Stimulated activated CD8-positive, alpha-beta memory T cell treated with anti-CD3 and anti-CD28 coated beads, Interleukin-15, amount 100 ng/mL, for 4 hours (primary cell): ENCODE measurements at places on chromosomes 4 and X.

GRCh38 chr4:112038861-112039260 lies 106.4 kb upstream of the FAM241A start:
- no peak for DNase-seq

DNA sequence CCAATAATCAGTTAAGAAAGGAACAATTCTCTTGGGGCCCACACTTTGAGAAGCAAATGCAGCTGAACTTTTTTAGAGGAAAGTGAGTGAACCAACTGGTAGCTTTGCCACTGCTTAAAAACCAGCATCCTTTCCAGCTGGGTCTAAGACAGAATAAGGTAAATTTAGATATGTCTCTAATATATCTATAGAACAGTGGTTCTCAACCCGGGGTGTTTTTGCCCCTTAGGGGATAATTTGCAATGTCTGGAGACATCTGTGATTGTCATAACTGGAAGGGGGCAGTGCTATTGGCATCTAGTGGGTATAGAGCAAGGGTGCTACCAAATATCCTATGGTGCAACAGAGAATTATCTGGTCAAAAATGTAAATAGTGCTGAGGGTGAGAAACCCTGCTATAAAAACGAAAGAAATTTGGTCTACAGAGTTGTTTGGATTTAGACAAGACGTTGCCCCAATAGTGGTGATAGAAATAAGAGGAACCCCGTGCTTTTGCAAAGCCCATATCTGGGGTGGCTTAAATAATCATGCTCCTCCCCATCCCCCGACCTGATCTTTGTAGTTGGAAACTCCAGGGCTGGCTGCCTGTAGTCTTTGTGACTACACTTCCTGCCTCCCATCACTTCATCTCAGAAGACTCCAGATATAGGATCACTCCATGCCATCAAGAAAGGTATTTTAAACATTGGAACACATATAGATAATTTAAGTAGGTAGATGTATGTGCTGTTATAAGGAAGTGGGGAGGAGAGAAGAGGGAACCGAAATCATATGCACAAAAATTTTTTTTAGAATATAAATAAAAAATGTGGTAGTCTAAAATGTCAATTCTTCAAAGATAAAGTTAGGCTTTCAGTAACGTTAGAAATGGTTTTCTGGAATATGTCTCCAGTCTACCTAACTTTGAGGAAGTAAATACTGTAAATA lies at the start of gene TLR7:
TSS of gene TLR7 (plus strand) at position 622 of the 927 bp plus-strand sequence. CDS start 507 bp downstream, outside the sequence.
- no peak for DNase-seq

GRCh38 chr4:151418385-151418784 lies 9.4 kb downstream of the FHIP1A start:
- no peak for DNase-seq

- DNase-seq = no peak
These were observed 22.3 kb upstream of the AASDH start for GRCh38 chr4:56409511-56410090.

DNA sequence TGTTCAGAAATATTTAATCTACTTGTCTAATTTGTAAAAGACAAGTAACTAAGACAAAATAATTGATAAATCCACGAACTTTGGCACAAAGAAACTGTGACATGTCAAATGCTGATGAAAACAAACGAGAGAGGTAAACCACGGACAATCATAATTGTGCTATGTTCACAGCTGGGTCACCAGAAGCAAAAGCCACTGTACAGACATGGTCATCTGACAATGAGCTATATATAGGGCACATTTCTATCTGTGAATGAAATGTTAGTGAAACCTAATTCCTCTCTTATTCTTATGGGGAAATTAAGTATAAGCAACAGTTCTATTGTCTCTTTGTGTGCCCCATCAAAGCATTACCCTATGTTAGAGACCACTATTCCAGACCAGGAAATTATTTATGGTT lies 444.0 kb upstream of the TRAM1L1 start:
- DNase-seq = no peak

DNA sequence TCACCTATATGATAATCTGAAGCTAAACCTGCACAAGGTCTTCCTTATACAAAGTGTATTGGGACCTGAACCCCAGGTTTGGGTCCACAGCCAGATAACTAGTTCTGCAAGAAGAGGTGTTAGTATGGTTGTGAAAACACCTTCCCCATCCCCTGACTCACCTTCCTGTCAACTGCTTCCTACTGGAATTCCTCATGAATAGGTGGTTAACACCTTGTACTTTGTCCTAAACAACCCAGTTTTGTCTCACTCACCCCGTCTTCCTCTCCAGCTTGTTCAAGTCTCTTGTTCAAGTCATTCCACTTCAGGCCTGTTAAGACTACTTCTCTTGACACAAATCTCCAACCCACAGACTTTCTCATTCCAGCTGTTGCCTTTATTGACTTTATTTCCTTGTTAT lies 45.5 kb downstream of the CCNG2 start:
- DNase-seq = no peak

GRCh38 chr4:34943741-34944386 lies 1300.5 kb downstream of the ARAP2 start:
- DNase-seq = no peak

GRCh38 chrX:40449956-40450706 lies 130.6 kb upstream of the ATP6AP2 start:
- no peak for DNase-seq

DNA sequence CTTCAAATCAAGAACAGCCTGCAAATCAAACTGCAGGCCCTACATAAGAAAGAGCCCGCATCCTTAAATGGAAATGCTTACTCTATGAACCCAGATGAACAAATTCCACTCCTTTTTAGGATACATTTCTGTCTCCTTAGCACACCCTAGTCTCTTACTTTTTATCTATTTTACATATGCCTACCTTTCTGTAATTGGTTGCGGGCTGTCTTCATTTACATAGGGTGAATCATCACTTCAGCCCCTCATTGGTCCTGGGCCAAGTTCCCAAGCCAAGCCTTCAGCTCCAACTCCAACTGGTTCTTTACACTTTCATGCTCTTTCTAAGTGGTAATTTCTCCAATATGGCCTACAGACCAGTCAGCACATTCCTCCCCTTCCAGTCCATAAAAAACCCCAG lies 219.3 kb downstream of the TRAM1L1 start:
- no peak for DNase-seq

- DNase-seq = no peak
These were observed 4.2 kb upstream of the TMEM154 start for GRCh38 chr4:152684007-152684406.

GRCh38 chrX:30181353-30181752 lies 34.0 kb upstream of the MAGEB2 start:
- DNase-seq = no peak

- no peak for DNase-seq
These were observed 210.2 kb upstream of the ADAMTS3 start for GRCh38 chr4:72779241-72779640.

- DNase-seq = no peak
These were observed 69.4 kb downstream of the STX18 start for GRCh38 chr4:4472344-4472958.

DNA sequence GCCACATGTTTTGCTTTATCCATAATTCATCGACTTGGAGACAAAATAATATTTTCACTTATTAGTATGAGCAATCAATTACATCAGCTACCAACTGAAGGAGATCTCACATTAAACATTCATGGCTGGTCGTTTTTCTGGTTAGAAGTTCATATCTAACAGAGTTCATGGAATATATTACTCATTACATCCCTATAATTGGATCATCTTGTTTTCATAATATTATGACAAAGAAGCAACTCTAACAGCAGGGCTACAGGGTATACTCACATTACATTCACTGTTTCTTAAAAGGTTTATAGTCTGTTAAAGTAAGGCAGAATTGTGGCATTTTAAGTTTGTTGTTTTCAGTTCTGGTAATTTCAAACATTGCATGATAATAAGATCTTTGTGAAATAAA lies 33.0 kb downstream of the GSTCD start:
- no peak for DNase-seq

DNA sequence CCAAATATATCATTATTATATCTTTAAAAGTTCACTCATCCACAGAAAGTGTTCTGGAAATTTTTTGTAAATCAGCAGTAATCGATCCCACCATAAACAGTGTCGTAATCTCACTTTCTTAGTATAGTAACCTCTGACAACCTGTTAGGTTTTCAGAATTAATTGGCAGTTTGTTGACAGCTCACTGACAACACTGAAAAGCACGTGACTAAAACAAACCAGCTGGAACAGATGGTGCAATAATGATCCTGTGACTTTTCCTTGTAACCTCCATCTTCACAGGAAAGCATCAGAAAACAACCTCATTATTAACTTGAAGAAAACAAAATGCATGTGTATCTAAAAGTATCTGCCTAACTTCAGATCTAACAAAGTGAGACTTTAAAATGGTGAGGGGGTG lies 48.5 kb downstream of the FSTL5 start:
- no peak for DNase-seq

GRCh38 chr4:95510145-95510544 lies 38.6 kb downstream of the UNC5C start:
- DNase-seq = no peak

GRCh38 chrX:2391869-2392606 lies 108.7 kb downstream of the DHRSX start:
- no peak for DNase-seq

DNA sequence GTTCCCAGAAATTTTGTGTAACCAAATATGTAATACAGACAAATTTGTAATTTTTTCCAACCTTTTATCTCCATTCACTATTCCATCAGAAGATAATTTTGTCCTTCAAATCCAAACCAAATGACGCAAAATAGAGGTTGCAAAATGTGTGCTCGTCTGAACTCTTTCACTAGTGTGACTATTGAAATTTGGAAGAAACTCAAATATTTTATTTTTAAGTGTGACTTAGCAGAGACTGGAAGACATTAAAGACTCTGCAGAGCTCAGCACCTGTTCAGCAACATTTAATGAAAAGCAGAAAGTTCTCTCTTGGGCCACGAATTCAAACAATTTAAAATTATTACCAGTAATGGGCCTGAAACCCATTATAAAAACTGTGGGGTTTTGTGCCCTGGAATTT lies 30.0 kb upstream of the APELA start:
- DNase-seq = no peak

GRCh38 chrX:37371578-37371991 lies 22.4 kb downstream of the PRRG1 start:
- DNase-seq = no peak

DNA sequence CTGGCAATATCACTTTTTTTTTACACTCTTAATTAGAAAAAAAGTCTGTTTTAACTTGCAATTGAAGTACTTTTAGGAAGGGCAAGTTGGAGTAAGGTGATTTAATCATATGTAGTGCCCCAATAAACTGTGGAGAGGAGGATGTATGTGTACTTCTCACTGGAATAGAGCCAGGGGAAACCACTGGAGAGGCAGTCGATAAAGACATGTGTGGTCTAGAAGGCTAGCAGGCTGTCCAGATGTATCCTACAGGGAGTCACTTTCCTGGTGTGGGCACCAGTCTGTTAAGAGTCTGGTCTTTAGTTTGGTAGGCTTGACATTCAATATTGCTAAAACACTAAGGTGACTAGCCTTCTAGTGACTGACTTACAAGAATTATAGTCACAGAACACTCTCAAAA lies 9.6 kb upstream of the SGMS2 start:
- DNase-seq = no peak
